Upper lobe of left lung (tissue), 6 donors: ENCODE measurements at places on chromosomes 7 and 10.
A peak's percentile ranks its signal among the peaks of the same experiment; 100 is the strongest.

- H3K27me3 ChIP-seq, result no peaks in the 10 kb centered on the region
- H3K4me1 ChIP-seq, result peaks cover 40% of the 10 kb centered on the region
- no peak overlapping the region for H3K27ac ChIP-seq
- no peak for DNase-seq
- H3K36me3 ChIP-seq, result peaks cover 9% of the 10 kb centered on the region
- peak overlapping the region; percentile 68 for H3K4me3 ChIP-seq
These were observed 1.8 kb downstream of the BMI1 start for GRCh38 chr10:22322641-22323160.

DNA sequence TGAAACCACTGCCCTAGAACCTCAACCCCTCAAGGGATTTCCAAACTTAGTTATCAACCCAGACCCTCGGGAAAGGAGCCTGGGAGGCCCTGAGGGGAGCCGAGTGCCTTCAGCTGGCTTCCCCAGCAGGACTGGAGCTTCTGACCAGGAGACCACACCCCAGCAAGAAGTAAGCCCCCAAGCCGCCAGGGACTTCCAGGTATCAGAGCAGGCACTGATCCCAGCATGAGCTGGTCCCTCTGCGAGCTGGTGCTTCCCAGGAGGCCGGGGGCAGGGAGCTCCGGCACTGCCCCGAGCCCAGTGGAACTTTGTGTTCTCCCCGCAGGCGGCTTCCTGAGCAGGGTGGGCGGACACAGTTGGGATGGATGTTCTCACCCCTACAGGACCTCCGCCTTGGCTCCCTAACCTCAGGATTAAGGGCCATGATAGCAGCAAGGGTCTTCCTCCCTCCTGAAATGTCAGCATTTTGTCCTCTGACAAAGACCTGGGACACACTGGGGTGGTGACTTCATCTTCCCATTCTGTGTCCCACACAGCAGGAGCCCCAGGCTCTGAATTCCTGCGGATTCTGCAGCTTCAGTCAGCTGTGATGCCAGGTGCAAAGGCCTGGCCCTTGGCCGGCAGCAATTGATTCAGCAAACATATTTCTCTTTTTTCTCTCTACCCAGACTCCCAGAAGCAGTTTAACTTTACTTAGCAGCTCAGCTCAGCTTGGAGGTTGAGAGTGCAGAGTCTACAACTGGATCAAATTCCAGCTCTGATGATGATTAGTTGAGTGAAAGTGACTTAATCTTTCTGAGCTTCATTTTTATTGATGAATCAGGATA, 11.6 kb downstream of the ATP6V0E2 start:
- peaks cover 17% of the 10 kb centered on the region for H3K4me1 ChIP-seq
- no peaks in the 10 kb centered on the region for H3K36me3 ChIP-seq
- no peaks in the 10 kb centered on the region for H3K27me3 ChIP-seq
- DNase-seq, result no peak
- H3K4me3 ChIP-seq, result no peak overlapping the region

DNA sequence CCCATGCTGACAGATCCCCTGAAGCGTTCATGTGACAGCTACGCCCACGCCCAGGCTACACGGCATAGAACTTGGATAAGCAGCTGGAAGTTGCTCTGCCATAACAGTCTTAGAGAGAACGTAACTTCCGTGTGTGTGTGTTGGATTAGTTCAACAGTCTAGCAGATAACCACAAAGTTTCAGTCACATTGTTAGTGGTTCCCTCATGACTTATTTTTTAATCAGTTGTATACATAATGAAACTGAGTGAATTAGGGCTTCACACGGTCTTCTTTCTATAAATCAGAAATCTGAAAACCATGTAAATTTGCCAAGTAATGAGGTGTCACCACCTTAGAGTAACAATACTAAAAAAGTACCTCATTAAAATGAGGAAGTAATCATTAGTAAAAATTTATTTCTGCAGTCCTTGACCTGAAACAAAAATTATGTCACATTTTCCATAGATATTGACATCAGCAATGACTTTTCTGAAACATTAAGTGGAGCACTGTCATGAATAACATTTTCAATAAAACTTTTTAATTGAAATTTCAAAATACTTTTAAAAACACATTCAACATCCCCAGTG, 21.7 kb upstream of the MACC1 start:
- H3K27ac ChIP-seq, result no peak overlapping the region
- H3K4me3 ChIP-seq, result no peak overlapping the region
- no peaks in the 10 kb centered on the region for H3K36me3 ChIP-seq
- peak; percentile 34 for DNase-seq
- no peaks in the 10 kb centered on the region for H3K4me1 ChIP-seq

- no peak overlapping the region for H3K27ac ChIP-seq
- H3K36me3 ChIP-seq, result no peaks in the 10 kb centered on the region
- DNase-seq, result no peak
- peaks cover 28% of the 10 kb centered on the region for H3K4me1 ChIP-seq
- no peak overlapping the region for H3K4me3 ChIP-seq
- no peaks in the 10 kb centered on the region for H3K27me3 ChIP-seq
These were observed 4.7 kb upstream of the NOS3 start for GRCh38 chr7:150986099-150986512.

DNA sequence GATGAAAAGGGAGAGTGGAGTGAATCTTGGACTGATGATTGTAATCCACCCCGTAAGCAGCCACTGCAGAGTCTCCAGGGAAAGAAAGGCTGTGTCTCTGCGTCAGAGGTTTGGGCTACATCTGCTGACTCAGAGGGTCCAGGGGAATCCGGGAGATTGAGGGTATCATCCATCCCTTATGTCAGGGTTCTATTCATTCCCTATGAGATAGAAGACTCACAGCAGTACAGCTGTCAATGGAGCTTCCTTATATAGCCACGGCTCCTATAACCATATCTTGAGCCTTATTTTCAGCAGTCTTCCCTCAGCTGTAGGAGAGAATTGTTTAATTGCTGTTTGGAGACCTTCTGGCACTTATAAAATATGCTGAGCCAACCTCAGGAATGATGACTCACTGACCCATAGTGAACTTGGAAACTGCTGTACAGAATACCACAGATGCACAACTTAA, 558.2 kb upstream of the PFKP start:
- DNase-seq, result no peak
- H3K4me1 ChIP-seq, result no peaks in the 10 kb centered on the region
- H3K27me3 ChIP-seq, result no peaks in the 10 kb centered on the region
- H3K27ac ChIP-seq, result no peak overlapping the region
- no peak overlapping the region for H3K4me3 ChIP-seq

GRCh38 chr10:4780782-4781181, 45.2 kb upstream of the AKR1E2 start:
- no peak overlapping the region for H3K4me3 ChIP-seq
- H3K27ac ChIP-seq, result no peak overlapping the region
- H3K4me1 ChIP-seq, result no peaks in the 10 kb centered on the region
- H3K36me3 ChIP-seq, result no peaks in the 10 kb centered on the region
